T-helper 17 cell (primary cell): ENCODE measurements at places on chromosomes 3 and 15.

GRCh38 chr3:36648241-36649034 is 115.9 kb downstream of the DCLK3 start:
- no peak for DNase-seq

GRCh38 chr3:175940243-175940642 is 1081.1 kb downstream of the NAALADL2 start:
- no peak for DNase-seq

GRCh38 chr3:72044231-72044855 is 259.4 kb upstream of the PROK2 start:
- DNase-seq: no peak

DNA sequence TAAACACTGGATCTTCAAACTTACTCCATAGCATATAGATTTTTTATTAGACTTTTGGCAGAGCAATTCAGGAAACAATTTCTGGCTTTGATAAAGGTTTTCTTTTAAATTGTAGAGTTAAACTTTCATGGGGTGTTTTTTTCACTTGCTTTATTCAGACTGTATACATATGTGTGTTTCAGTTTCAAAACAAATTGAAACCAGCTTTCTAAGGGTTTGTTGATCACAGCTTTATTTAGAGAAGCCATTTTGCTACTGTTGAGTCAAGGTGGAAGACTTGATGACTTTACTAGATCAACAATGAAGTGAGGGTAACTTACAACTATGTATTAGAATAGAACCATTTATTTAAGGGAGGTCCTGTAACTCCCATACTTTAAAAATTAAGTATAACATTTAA is 6.2 kb downstream of the UBE2E1 start:
- DNase-seq: no peak

DNA sequence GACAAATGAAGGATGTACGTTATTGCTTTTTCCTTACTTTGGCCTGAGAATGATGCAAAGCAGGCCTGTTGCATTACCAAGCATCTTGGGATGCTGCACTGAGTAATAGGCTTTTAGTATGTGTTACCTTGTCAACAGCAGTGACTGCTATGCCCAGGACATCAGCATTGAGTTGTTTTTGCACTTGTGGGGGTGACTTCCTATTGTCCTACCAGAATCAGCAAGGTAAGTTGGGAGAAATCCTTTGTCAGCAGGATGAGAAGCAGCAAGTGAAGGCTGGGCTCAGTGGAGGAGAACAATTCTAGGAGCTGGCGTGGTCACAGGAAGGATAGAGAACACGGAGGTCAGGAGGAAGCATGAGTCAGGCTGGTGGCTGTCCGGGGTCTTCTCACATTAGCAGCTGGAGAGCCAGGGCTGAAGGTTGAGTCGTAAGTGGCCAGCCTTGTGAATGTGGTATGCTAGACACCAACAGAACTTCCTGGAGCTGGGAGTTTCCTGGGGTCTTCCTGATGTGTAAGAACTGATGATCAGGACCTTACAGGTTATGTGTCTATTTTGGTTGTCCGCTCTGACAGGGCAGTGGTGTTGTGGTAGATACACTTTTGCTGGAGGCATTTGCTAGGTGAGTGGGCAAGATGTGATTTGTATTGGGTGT is 142.7 kb downstream of the FNDC3B start:
- DNase-seq: no peak

DNA sequence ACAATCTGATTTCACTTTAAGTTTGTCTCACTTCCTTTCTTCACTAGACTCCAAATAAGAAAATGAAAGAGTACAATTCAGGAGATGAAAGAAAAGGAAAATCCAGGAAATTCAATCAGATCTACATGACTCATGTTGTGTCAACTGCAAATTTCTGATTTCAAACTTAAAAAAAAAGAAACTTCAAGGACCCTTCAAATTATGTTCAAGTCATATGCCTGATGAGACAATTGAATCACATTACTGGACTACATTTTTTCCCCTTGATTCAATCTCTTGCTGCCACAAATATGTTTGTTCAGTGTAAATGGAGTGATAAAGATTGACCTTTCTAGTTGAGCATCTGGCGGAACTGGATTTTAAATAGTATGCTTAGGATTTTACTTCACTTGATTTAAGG is 37.4 kb downstream of the FRMD5 start:
- DNase-seq: no peak

DNA sequence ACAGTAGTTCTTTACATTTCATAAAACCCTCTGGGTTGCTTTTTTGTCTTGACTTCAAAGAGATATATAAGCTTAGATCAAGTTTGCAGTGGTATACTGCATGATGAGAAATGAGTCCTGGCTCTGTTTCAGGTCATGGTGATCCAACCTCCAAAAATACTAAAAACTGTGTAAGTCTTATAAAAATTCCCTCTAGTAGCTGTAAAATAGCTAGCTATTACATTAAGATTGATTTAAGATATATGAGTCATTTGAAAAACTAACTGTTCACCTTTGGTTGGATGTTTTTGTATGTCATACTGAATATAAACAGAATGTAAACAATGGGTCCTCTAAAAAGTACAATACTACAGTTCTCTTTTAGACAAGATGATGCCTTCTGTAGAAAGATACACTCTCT is 879.2 kb downstream of the ROBO1 start:
- no peak for DNase-seq

DNA sequence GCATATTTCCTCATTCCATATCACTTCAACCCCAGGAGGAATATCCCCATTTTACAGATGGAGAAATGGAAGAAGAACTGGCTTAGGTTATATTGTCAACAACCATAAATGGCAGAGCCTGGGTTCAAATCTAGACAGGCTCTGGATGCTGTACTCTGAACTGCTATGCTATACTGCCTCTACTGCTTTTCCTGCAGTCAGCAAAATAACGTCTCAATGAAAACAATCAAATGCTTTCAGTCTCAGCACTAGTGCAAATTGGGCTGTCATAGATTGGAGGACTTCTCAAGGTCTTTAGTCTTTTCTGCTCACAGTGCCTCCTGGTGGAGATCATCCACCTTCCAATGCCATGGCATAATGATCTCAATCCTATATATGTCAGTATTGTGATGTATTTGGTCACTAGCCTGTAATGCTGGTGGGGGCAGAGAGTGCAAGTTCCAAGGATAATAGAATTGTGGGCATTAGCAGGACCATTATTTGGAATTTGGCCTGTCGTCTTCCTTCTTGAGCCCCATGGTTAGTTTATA is 285.0 kb downstream of the CLSTN2 start:
- DNase-seq: no peak

GRCh38 chr3:116064646-116065045 is 380.6 kb downstream of the LSAMP start:
- no peak for DNase-seq

DNA sequence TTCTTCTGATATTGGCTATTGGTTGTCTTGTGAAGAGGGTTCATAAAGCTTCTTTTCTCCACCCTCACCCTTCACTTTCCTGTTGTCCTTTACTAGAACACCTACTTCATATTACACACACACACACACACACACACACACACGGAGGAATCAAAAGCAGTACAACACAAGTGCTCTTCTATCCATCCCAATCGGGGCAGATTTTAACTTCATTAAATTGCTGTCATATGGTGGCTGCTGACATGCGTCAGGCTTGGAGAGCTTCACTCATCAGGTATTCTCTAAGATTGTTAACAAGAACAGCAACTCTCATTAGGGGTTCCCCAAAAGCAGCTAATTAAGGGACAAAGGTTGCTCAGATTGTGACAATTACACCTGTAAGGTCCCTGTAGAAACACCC is 239.1 kb upstream of the MEIS2 start:
- DNase-seq: no peak

DNA sequence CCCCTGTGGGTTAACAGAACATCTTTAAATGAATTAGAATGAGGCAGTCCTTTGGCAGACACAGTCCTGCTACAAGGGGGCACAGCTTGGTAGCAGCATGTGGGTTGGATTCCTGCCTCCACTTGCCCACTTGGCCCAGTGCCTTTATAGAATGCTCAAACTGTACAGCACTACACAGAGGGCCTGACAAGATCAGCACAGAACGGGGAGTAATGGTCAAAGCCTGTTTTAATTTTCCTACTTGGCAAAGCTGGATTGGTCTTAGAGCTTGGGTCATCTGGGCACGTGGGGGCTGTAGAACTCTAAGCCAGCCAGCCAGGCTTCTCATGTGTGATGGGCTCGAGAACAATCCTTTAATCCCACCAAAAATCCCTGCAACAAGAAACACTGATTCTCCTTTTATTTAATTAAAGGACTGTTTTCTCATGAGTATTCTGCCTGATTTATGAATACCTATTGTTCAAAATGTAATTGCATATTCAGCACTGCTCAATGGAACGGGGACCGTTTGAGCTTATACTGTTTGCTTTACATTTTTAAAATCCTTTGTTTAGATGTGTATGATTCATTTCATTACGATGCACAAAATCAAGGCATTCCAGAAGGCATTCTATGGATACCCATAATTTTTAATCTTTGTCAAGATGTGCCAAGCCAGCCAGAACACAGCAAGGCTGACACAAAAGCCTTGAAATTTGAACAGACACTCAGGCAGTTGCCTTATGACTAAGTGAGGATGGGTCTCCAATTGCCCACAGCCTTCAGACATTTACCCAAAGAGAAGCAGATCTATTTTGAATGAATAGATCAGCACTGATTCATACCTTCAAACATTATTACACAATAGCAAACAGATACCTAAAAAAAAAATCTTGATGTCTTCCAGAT is 249.3 kb upstream of the TGFBR2 start:
- DNase-seq: no peak

GRCh38 chr3:138461896-138462295 is 27.5 kb downstream of the ESYT3 start:
- no peak for DNase-seq

GRCh38 chr3:71103430-71103921 is 480.1 kb downstream of the FOXP1 start:
- no peak for DNase-seq

DNA sequence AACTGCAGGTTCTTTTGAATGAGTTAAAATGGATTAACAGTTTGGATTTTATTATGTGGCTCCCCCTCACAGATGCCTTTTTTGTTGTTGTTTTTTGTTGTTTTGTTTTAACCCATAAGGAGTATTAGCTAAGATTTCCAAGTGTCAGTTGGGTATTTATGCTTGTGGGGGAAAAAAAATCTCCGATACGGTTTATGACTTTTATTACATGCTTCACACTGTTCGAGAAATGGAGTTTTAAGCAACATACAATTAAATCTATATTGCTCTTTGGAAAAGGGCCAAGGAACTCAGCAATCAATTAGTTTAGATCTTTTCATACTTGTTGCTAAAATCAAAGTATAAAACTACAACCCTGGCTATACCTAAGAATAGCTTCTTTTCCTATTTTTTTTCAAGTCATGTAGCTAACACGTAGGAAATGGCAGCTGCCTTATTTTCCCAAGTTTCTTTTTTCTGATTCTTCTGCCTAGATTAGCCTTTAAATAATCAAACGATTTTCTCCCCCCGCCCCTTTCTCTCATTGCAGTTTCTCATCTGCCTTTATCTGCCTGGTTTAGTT is 16.0 kb downstream of the NR2F2 start:
- DNase-seq: no peak

DNA sequence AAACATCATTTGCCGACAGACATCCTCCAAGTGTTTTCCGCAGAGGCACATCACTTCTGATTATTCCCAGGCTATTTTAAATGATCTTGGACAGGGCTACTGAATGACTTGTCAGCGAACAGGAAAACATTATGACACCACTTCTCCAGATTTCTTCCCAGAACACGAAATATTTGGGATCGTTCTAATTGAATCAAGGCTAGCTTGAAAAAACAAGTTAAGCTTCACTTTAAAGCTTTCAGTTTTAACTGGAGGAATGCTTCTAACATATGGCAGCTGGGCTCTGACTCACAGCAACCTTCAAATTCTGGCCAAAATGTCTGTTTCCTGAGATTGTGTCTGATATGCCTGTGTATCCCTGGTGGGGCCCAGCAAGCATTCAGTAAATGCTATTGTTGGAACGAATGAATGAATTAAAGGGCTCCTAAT is 127.0 kb upstream of the ICE2 start:
- no peak for DNase-seq

DNA sequence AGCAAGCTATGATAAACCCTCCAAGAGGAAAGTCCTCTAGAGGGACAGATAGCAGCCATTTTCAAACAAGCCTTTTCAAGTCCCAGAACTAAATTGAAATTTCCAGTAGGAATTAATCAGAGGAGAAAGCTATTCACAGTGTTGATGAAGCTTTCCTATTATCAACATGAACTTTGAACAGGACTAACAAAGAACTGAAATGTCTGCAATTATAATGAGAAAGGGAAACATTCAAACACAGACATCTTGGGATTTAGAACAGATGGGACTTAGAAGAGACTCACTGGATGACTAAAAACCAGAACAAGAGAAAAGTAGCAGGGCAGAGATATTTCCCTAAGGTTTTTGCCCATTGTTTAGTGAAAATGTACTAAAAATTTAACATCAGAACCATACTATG is 622.1 kb upstream of the UBE2E2 start:
- DNase-seq: no peak

DNA sequence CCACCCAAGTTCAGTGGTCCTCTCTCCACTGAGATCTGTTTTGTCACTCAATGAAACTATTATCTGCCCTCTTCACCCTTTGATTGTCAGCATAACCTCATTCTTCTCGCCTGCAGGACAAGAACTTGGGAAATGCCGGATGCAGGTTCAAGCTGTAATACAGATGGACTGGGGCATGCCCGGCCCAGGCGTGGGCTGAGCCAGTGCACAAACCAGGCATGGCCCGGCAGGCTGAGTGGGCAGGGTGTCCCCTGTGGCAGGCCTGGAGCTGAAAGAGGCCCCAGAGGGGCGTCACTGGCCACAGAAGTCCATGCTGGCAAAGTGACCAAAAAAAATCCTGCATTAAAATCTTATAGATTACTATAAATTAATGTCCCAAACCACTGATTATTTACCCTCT is 638.9 kb upstream of the EPHA6 start:
- DNase-seq: no peak

DNA sequence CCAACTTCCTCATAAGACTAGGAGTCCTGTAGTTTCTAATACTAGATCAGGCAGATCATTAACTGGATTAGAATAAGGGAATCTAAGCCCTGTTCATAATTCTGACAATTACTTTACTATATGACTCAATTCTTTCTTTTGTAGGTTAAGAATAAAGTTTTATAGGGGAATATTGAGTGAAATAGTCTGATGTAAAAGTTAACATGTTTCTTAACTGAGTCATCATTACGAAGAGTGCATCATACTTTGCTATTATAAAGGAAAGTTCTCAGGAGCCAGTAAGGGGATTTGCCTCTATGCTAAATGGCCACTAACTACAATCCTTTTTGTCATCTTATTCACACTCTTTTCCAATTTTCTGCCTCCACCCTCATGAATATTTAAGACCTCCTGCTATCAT is 63.1 kb downstream of the POLQ start:
- no peak for DNase-seq

- no peak for DNase-seq
Measured at GRCh38 chr3:128278761-128279600, 125.7 kb downstream of the EEFSEC start.
